ENCODE measurements at places on chromosomes 3 and 15.

DNA sequence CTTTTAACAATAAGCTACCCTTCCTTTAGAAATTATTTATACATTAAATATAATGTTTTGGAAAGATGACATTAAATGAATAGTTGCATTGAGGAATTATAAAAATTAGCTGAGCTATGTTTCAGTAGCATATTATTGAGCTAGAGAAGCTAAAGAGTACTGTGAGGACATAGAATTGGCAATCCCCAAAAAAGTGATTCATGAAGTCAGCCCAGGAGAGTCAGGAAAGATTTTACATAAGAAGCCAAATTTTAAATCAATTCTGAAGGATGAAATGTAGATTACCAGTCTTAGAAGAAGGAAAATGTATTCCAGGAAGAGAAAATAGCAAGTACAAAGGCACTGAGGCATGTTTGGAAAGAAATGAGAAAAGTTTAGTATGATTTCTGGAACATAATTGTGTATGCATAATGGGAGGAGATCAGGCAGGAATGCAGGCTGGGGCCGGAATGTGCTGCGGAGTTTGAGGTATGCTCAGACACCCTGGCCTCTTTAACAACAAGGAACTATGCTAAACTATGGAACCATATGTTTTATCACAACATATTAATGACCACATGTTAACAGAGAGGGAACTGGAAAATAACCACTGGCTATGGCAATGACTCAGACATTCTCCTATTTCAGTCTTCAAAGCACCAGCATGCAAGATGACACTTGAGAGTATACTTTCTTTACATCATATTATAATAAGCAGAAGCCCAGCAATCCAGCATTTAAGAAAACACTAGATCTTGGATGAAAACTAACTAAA, 103.3 kb upstream of the COL8A1 start:
- no peak for DNase-seq

- no peak for DNase-seq
Measured at GRCh38 chr3:88810455-88810854, 297.0 kb upstream of the EPHA3 start.

GRCh38 chr3:146308682-146309081, 57.8 kb upstream of the PLSCR4 start:
- DNase-seq = no peak

GRCh38 chr3:7437231-7437630, 576.3 kb downstream of the GRM7 start:
- no peak for DNase-seq

GRCh38 chr3:72756900-72757299, 91.3 kb downstream of the SHQ1 start:
- DNase-seq = no peak

DNA sequence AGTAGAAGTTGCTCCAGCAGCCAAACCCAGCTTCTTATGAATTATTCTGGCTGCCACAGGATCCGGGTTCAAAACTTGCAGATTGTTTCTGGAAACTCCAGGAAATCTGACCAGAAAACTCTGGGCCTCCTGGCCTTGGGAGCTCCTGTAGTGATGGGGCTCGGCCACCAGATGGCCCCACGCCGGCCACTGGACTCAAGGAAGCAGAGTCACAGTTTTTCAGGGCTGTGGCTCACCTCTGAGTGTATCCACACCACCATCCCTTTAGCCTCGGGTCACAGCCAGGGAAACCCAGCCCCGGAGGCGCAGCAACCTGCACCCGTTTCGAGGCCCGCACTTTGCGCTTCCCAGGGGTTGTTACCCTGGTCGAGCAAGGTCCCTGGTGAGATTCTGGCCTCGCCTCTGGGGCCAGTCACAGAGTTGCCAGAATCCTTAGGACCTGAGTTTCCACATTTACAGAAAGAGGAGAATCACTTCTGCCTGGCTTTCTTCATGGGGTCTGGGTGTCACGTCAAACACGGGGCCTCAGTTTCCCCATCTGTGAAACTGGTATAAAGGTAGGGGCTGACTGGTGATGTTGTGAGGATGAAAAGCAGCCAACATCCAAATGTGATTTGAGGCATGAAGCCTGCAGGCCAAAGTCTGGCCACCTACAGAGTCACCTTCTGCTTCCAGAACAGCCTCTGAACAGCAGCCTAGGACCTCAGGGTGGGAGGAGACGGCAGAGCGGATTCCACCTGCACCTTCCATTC, 53.5 kb upstream of the LCTL start:
- DNase-seq = peak; percentile 74

DNA sequence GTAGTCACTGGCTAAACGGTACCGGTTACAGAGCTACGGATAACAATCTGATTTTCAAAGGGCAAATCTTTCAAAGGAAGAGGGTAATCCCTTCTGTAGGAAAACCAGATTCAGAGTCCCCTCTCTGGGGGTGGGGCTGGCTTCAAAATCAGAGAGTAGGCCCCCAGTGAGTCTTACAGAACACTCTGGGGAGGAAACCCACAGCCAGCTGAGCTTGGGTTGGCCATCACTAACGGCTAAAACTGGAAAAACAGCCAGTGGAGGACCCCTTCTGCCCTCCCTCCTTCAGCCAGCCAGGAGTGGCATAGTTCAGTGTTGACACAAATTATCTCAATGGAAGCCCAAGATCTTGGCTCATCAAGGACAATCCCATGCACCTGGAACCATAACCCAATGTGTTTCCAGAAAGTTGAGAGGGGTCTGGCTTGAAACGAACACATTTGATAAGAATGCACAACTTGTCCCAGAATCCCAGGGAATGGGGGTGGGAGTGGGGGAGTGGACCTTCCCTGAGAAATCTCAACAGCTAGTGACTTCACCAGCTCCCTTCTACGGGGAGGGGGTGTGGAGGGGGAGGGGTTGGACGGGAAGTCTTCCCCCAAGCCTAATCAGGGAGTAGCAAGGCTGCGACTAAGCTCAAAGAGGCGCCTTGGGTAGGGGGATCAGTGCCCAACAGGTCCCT, 1.0 kb downstream of the RASL12 start:
- peak; percentile 57 for DNase-seq

DNA sequence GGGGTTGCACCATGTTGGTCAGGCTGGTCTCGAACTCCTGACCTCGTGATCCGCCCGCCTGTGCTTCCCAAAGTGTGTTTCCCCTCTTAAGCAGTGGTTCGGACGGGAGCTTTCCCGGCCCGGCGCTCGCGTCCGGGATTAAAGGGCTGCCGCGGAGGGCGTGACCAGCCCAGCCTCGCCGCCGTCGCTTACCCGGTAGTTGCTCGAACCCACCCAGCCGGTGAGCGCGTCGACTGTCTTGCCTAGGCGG, 513 bp downstream of the CLASP2 start:
- peak; percentile 69 for DNase-seq

- DNase-seq = no peak
Measured at GRCh38 chr15:97259943-97260342, 700.6 kb upstream of the ARRDC4 start.

DNA sequence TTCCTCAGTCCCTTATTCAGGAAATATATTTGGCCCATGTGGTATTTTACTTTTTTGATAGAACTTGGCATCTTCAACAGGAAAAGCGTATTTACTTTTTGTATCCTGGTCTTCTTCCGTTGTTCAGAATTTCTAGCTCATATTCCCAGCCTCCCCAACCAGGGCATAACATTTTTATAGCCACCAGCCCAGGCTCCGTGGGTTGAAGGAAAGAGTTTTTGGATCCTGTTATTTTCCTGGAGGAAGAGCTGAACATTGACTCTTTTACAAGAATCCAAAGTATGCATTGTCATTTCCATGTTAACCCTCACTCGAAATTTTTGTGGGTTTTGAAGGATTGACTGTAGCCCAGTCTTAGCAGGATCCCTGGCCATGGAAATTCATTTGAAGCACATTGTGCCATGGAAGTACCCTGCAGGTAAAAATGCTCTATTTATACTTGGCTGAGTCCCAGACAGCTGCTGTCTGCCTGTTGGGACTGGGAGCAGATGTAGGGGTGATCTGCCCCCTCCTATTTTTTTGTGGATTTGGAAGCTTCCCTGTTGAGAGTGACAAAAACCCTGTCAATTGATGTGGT, 98.8 kb downstream of the AKAP13 start:
- DNase-seq = no peak

- DNase-seq = no peak
Measured at GRCh38 chr15:63503739-63504246, 600 bp upstream of the USP3 start.

- DNase-seq = no peak
Measured at GRCh38 chr15:80404761-80405553, 775 bp downstream of the ARNT2 start.

DNA sequence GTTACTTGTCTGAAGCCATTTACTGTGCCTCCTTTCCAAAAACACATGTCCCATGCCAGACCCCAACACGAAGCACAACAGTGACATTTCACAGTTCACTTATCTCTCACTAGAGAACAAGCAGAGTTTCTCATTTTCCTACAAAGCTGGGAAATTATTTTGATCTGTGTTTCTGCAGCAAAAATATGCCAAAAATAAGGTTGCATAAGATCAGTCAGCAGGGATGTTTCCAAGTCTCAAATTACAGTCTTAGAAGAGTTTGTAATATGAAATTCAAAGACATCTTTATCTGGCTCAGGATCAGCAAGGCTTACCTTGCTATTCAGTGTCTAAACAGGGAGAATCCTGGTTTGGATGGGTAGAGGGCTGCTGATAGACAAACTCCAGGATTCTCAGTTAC, 75.5 kb downstream of the GJD2 start:
- no peak for DNase-seq

- DNase-seq = no peak
Measured at GRCh38 chr3:23867400-23867799, 49.4 kb downstream of the NKIRAS1 start.

- no peak for DNase-seq
Measured at GRCh38 chr3:180980611-180981010, 8.9 kb downstream of the DNAJC19 start.

DNA sequence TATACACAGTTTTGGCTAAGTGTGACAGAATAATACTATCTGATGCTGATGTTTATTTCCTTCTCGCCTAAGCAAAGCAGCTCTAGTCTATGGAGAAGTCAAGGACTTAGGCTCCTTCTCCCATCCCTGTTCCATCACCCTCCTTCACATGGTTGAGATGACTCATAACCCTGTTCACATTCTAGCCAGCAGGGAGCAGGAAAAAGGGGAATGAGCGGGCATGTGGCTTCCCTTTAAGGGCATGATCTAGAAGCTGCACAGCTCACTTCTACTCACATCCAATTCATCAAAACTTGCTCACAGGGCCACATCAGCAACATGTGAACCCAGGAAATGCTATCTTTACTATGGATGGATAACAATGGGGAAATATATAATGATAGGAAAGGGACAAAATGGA, 40.9 kb downstream of the CBLB start:
- DNase-seq = no peak

GRCh38 chr15:32723171-32723948, 5.6 kb downstream of the GREM1 start:
- no peak for DNase-seq

- no peak for DNase-seq
Measured at GRCh38 chr3:129449279-129450115, 9.5 kb downstream of the IFT122 start.

- no peak for DNase-seq
Measured at GRCh38 chr3:88084097-88084501, 25.0 kb downstream of the ZNF654 start.

DNA sequence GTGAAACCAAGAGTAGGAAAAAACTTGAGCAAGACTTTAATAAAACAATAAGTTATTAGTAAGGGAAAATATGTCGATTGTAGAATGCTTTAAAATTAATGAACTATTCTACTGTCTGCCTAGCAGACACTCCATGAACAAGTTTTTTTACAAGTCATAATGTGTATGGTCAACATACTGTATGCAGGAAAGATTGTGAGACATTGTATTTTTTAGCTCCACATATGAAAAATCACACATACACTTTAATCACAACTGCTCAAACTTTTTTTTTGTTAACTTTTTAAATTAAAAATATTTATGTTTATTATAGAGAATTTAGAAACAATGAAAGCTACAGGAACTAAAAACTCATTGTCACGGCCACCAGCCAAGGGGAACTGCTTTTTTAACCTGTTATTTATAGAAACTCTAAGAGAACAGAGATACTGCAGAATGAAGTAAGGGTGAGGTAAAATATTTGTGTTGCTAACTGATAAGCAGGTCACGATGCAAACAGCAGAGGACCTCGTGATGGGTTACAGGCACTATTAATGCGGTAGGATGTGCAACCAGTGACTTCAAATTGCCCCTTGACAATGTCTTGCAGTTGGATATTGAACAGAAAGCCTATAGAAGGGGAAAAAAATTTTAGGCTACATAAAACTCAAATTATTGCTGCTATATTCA, 53.0 kb downstream of the THSD4 start:
- peak; percentile 23 for DNase-seq

DNA sequence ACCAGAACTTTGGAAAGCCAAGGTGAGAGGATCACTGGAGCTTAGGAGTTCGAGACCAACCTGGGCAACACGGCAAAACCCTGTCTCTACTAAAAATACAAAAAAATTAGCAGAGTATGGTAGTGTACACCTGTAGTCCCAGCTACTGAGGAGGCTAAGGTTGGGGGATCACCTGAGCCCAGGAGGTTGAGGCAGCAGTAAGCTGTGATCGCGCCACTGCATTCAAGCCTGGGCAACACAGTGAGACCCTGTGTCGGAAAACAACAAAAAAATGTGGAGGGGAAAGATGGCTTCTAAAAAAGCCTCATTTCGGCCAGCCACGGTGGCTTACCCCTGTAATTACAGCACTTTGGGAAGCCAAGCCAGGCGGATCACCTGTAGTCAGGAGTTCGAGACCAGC, 54.5 kb downstream of the SETD2 start:
- no peak for DNase-seq

DNA sequence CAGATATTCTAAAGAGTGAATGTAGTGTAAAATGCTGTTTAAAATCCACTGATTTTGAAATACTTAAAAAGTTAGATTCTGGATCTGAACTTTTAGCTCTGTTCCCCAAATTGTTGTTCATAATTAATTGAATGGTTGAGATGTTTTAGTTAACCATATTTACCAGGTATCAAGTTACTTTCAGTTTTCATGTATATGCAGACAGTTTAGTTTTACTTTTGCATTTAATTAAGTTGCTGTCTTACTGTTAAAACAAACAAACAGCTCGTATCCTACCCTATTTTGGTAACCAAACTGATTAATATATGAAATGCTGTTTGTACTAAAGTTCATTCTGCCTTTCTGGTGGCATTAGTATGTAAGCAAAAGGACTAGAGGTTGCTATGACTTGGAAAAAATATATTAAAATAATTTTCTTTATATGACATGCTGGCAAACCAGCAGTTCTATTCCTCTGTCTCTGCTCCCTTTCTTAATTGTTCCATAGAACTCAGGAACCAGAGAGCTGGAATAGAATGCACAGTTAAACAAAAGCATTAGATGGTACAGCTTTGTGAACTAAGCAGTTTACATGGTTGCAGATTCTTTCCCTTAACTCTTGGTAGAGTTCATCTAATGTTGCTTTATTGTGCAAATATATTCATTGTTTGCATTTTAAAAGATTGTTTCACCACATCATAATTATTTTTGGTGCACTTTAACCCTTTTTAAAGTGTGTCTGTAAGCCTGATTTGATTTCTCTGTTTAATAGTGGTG, 39.5 kb upstream of the SCAANT1 start:
- DNase-seq = no peak

- DNase-seq = no peak
Measured at GRCh38 chr3:130779031-130779430, 32.4 kb upstream of the PIK3R4 start.

- peak; percentile 72 for DNase-seq
Measured at GRCh38 chr15:73927003-73927475, 777 bp downstream of the LOXL1 start.

All from left ventricle myocardium inferior (tissue), 1 donor.